ENCODE measurements at places on chromosomes 7 and 10.

DNA sequence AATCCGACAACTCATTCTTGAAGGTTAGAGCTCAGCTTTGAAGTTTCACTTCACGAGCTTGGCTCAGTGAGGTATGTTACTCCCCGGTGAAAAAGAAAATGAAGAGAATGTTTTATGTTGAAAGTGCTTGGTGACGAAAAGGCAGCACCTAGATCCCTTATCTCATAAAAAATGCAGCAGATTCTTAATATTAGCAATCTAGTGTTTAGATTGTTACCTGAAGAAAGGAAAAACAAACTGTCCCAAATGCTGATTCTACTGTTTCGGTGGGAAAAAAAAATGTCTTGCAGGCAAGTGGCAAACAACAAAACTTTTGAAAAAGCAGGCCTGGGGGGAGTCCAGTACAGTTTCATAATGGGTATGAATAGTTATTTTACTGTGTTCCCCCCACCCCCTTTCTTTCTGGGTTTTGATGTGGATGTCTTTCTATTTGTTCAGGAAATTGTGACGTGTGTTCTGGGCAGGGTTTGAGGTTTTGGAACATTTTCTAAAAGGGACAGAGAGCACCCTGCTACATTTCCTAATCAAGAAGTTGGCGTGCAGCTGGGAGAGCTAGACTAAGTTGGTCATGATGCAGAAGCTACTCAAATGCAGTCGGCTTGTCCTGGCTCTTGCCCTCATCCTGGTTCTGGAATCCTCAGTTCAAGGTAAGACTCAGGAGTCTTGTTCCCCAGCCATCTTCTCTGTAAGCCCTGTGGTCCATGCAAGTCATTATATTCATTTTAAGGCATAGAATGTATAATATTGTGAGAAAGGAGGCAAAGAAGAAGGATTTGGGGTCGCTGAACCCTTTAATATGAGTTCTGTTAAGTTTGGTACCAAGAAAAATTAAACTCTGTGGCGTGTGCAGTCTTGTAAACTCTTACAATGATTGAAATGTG is at the start of gene SRGN:
SRGN (plus strand) TSS at position 514 of the 881 bp plus-strand sequence; CDS start at position 569, 55 bp downstream.
- peak; percentile 81 for DNase-seq

GRCh38 chr7:43586251-43586900 is 3.5 kb downstream of the STK17A start:
- DNase-seq, result no peak

DNA sequence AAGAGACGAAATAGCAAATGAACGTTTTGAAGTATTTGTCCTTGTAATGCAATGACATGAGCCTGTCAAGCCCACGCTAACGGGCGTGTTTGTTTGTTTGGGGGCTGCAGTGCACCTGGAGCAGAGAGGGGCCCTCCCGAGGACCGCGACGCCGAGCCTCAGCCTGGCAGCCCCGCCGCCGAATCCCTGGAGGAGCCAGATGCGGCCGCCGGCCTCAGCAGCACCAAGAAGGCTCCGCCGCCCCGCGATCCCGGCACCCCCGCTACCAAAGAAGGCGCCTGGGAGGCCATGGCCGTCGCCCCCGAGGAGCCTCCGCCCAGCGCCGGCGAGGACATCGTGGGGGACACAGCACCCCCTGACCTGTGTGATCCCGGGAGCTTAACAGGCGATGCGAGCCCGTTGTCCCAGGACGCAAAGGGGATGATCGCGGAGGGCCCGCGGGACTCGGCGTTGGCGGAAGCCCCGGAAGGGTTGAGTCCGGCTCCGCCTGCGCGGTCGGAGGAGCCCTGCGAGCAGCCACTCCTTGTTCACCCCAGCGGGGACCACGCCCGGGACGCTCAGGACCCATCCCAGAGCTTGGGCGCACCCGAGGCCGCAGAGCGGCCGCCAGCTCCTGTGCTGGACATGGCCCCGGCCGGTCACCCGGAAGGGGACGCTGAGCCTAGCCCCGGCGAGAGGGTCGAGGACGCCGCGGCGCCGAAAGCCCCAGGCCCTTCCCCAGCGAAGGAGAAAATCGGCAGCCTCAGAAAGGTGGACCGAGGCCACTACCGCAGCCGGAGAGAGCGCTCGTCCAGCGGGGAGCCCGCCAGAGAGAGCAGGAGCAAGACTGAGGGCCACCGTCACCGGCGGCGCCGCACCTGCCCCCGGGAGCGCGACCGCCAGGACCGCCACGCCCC is 118.5 kb downstream of the CYTH3 start:
- DNase-seq, result no peak

DNA sequence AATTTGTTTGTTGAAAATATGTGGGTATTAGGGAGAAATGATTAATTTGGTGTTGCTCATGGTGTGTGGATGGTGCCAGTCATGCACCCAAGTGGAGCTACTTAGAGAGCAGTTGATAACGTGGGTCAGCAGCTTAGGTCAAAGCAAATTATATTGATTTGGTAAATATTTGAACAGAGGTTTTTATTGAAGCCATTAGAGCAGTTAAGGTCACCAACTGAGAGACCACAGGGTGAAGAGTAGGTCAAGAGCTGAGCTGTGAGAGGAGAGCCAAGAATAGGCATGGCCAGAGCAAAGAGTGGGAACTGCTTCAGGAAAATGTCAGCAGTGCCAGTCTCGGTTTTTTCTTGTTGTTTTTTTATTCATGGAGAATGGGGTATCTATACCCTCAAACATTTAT is 97.9 kb downstream of the TMEM168 start:
- DNase-seq, result no peak

- DNase-seq, result no peak
Measured at GRCh38 chr10:9219860-9220259, 1165.4 kb downstream of the GATA3 start.

- DNase-seq, result no peak
Measured at GRCh38 chr10:98408799-98409198, 6.2 kb downstream of the PYROXD2 start.

- no peak for DNase-seq
Measured at GRCh38 chr10:50540826-50541122, 83.0 kb downstream of the SGMS1 start.

GRCh38 chr10:79403441-79404230 is 41.8 kb downstream of the ZCCHC24 start:
- DNase-seq, result peak; percentile 83

GRCh38 chr7:78939669-78940068 is 513.8 kb downstream of the MAGI2 start:
- no peak for DNase-seq

DNA sequence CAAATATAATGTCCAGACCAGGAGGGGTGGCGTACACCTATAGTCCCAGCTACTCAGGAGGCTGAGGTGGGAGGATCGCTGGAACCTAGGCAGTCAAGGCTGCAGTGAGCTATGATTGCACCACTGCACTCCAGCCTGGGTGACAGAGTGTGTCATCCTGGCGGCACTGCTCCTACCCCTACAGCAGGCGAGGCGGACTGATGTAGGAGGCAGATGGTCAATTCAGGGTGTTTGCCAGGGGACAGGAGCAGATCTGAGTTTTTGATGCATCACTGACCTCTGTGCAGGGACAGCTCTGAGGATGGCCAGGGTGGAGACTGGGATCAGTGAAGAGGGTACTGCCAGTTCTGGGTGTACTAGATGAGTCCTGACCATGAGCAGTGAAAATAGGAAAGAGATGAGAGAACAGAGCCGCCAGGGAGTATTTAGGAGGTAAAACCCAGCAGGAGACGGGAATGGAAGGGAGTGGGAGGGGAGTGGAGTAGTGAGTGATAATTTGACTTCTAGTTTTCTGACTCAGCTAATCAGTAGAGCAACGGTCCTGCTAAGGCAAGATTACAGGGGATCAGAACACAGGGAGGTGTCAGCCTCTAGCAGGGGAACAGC is 75.3 kb downstream of the HIP1 start:
- DNase-seq, result no peak

DNA sequence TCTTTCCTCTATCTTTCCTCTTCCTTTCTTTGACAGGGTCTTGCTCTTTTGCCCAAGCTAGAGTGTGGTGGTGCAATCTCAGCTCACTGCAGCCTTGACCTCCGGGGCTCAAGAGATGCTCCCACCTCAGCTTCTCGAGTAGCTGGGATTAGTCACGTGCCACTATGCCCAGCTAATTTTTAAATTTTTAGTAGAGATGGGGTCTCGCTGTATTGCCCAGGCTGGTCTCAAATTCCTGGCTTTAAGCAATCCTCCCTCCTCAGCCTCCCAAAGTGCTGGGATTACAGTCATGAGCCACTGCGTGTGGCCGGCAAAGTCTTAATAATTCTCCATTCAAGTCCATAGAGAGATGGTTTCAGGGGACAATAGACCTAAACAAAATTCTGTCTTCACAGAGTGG is 40.2 kb downstream of the COL26A1 start:
- DNase-seq, result no peak

DNA sequence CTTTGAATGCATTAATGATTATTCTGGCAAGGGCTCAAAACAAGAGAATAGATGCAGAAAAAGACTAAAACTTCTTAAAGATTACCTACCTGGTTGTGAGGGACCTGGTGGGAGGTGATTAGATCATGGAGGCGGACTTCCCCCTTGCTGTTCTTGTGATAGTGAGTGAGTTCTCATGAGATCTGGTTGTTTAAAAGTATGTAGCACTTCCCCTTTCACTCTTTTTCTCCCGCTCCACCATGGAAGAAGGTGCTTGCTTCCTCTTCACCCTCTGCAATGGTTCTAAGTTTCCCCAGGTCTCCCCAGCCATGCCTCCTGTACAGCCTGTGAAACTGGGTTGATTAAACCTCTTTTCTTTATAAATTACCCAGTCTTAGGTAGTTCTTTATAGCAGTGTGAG is 226.6 kb downstream of the ARHGAP12 start:
- DNase-seq, result no peak

DNA sequence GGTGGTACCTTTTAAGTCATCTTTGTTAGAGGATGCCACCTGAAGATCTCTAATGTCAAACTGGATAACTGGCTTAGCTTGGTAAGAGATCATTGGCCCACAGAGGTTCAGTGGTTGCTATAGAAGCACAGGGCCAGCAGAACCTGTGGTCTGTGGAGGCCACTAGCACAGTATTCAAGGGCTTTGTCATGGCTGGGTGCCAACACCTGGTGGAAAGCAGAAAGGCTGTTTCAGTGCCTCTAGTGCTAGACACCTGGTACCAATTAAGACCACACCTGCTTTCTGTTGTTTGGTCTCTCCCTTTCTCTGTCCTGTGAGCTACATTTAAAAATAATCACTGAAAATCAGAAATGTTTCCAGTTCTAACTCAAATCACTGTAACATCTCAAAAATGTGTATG is 10.0 kb upstream of the PCGF5 start:
- no peak for DNase-seq

DNA sequence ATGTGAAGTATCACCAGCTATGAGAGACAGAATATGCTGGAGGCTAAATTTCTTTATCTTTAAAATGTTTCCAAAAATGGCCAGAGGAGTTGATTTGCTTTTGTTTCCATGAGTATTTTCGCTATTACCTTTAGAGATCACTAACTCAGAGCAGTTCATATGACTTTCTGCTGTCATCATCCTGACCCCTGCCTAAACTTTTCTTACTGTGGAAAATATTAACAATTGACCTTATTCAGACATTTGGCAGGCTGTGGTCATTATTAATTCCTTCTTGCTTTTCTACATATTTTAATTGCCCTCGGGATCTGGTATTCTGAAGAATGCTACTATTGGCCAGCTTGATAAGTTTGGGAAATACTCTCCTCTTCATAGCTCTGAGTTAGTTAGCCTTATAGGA is 156.5 kb downstream of the EXOC4 start:
- no peak for DNase-seq

- DNase-seq, result no peak
Measured at GRCh38 chr7:55509322-55509721, 63.0 kb downstream of the VOPP1 start.

GRCh38 chr10:101672536-101672935 is 22.4 kb downstream of the FBXW4 start:
- DNase-seq, result no peak

- no peak for DNase-seq
Measured at GRCh38 chr10:122348935-122349361, 25.6 kb upstream of the PLEKHA1 start.

DNA sequence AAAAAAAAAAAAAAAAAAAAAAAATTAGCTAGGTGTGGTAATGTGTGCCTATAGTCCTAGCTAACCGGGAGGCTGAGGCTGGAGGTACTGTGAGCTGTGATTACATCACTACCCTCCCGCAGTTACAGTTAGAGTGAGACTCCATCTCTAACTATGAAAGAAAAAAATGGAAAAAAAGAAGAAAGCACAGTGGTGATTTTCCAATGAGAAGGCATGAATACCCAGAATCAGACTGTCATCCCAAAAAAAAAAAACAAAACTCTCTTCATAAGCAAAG is 269.9 kb upstream of the MKLN1 start:
- DNase-seq, result no peak

DNA sequence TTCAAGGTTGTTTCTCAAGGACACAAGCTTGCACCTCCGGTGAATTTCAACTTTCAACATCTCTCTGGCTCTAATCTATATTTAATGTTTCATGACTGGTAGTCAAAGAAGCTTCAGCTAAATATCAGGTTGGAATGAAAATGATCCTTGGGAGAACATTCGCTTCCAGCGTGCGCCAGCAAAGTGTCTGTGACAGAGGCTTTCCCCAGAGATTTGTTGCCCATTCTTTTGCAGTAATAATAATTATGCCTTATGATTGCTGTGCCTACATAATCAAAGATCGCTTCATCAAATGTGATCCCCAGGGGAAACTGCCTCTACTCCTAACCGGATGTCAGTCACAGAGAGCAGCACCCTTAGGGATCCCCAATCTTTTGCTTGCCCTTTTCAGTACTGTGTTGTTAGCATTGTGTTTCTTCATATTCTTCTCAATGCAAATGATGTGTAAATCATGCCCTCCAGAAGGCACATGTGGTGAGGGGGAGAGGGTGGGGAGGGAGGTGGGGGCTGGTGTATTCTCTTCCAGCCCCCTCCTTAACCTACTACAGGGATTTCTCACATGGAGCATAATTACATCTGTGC is 30.5 kb downstream of the FZD1 start:
- no peak for DNase-seq

GRCh38 chr7:121484089-121484763 is 88.1 kb upstream of the FAM3C start:
- no peak for DNase-seq

DNA sequence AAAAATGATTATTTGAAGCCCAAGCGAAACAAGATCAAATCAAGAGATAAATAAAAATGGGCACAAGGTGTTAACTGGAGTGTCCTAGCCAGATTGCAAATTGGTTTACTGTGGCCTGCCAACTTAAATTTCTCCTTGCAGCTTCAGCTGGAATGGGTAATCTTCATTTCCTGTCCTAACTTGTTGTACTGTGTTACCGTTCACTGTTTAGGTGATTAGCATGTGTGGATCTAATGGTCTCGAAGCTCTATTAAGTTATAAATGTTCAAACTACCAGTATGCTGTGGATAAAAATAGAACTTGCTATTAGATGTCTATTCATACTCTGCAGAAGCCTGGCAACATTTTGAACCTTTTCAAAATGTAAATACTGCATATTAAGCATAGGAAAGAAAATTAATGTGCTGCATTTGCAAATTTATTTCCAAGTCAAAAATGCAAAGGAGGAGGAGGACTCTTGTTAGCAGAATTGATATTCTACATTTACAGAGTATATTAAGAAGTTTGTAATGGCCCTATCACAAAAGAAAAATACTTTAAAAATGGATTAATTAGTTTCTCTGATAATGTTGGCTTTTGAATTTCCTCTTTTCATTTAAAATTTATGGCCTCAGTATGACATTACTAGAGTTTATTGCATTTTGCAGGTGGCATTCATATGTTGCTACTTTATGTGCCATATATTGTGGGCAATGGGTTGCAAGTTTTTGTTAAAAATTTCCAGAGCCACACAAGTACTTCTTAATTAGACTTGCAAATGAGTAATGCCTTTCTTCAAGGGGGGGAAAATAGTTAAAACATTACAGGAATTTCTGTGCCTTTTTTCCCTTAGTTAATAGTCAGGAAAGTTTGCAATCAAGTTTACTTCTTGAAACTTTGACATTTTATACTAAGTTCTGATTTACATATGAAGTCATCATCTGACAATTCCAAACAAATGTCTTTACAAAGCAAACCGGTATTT is 92.1 kb downstream of the CABCOCO1 start:
- no peak for DNase-seq

Data from sciatic nerve (tissue), 2 donors.